ENCODE measurements at places on chromosomes 1 and 21.

DNA sequence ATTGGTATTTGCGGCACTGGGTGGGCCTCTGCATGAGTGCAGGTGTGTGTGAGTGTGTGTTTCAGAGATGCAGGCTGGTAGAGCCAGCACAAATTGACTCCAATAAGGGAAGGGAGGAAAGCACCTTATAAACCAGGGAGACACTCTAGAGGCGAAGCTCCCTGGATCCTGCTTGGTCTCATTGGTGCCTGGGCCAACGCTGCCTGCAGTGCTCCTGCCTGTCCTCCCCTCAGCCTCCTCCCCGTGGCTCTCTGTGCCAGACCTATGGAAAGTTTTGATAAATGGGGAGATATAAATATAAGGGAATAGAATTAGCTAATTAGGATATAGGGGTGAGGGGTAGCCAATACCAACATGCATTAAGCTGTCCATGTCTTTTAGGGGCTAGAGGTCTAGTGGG is 2.6 kb downstream of the BSND start:
- no peak for DNase-seq

DNA sequence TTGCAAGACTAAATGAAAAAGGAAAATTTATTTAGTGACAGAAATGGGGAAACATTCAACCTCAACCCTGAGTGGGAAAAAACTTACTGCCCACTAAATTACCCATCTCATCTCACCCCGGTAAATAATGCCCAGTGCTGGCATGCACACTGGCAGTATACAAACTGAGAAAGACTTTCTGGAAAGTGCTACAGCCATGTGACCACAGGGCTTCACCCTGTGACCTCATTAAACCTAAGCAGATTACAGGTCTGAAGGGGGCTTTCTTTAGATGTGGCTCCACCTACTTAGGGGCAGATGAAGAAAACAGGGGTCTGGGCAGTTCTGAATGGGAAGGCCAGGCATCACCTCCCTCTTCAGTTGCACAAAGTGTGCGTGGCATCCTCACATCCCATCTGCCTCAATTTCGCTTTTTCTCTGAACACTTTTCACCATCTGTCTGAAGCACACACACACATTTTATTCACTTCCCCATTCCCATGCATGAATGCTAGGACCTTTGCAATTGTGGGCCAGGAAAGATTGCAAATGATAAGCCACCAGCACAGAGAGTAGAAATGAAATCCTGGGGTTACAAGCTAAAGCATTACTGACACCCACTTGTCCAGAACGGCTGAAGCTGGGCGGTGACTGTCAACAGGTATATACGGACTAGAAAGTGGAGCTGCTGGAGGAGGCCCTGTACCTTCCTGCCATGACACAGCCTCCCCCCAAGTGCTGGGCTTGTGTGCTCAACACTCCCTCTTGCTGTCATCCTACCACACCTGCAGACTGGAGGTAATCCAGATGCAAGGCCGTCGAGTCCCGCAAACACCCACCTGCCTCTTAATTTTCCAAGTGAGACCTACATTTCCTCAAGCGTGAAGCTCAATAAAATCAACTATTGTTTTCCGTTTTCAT is 2.7 kb downstream of the NADK start:
- DNase-seq, result no peak

DNA sequence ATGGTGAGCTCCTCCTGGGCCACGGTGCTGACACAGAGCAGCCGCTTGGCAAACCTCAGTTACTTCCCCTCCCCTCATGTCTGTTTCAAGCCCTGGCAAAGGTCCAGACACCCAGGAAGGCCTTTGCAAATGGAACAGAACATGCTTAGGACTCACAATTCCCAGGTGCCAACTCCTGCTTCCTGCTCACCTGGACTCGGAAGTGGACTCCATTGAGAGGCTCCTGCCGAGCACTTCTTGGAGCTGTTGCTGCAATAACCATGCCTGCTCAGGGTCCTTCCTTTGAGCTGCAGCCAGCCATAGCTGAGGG is 10.7 kb downstream of the DCST2 start:
- DNase-seq, result no peak

DNA sequence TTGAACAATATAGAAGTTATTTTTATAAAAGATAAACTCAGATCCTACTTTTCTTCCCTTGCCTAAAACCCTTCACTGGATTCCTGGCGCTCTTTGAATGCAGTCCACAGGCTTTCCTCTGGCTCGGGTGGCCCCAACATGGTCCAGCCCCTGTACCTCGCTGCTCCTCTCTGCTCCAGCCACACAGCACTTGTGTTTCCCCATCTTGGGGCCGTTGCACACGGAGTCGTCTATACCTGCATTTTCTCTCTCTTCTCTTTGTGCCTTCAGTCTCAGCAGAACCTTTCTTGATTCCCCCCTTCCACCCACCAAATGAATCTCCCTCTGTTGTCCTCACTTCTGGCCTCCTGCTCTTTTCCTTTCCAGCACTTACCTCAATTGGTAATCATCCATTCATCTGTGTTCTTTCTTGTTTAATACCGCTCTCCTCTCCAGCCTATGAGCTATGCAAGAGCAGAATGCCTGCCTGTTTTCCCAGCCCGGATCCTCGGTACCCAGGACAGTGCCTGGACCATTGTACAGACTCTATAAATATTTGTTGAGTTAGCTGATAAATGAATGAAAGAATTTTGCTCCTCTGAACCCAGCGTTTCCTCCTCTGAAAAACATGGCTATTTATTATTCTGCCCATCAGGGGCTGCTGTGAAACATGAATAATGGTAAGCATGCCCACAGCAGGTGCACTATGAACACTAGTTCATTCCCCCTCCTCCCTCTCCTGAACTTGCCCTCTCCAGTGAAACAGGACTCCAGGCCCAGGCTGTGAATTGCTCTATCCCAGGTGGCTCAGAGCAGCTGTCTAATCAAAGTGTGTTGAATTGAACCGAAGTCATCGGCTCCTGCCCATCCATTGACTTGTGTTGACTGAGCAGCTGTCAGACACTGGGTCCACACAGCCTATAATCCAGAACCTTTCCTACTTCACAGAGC is 266.9 kb downstream of the PTPRU start:
- no peak for DNase-seq

DNA sequence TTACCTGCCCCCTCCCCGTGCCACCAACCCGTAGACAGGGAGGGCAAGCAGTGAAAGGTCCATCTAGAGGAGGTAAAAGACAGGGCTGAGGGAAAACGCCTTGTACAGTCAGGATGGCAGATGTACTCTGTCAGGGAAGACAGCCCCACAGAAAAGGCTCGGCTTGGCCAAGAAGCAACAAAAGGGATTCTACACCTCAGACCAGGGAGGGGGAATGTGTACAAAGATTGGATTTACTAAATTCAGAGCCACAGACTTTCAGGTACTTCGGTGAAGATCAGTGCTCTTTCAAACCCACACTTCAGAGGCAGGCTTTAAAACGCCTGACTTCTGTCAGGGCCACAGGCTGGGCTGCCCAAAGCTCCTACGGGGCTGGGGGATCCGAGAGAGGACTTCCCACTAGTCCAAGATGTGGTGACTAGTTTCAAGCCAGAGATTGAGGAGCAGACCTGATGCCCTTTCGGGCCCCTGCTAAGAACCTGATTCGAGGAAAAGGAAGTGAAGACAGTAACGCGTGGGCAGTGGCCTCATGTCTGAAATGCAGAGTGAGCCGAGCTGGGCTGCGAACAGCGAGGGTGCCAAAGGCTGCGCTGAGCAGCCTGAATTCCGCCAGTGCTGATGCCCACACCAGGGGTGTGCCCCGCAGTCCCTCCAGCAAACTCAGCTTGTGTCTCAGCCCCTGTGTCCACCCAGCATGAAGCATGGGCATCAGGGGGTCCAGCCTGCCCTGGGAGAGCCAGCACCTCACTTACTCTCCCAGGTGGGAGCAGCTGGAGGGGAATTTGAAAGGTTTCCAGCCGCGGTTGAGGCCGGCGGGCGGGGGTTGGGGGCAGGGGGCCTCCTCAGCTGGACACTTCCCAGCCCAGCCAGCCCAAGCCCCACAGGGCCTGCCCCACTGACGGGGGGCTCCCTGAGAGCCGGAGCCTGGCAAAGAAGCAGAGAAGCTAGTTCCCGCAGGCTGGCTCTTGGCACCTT is 36.2 kb downstream of the KIAA1614 start:
- DNase-seq, result no peak

DNA sequence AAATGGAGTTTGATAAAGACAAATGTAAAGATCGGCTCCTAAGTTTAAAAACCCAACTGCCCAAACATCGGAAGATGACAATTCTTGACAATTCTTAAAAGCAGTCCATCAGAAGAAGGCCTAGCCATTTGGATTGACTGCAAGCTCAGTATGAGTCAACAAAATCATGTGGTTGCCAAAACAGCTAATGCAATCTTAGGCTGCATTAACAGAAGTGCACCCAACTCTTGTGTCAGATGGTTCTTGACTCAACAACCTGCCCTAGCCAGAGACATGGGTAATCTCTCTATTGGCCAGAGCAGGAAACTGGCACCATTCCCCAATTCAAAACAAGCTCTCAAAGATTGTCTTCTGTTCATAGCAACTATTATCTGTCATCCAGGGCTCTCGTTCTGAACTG is 9.9 kb upstream of the NCF2 start:
- no peak for DNase-seq

- DNase-seq, result no peak
Measured at GRCh38 chr1:204134103-204134502, 17.7 kb downstream of the ETNK2 start.

GRCh38 chr1:167602840-167603239 is 27.2 kb upstream of the RCSD1 start:
- no peak for DNase-seq

GRCh38 chr1:206939841-206940587 is 6.3 kb downstream of the PIGR start:
- no peak for DNase-seq
